ENCODE measurements at places on chromosomes 3 and 15. TPM values are rescaled to one million over a fixed set of nuclear protein-coding genes. Genes with fewer than 3 reads are reported as not detected.

DNA sequence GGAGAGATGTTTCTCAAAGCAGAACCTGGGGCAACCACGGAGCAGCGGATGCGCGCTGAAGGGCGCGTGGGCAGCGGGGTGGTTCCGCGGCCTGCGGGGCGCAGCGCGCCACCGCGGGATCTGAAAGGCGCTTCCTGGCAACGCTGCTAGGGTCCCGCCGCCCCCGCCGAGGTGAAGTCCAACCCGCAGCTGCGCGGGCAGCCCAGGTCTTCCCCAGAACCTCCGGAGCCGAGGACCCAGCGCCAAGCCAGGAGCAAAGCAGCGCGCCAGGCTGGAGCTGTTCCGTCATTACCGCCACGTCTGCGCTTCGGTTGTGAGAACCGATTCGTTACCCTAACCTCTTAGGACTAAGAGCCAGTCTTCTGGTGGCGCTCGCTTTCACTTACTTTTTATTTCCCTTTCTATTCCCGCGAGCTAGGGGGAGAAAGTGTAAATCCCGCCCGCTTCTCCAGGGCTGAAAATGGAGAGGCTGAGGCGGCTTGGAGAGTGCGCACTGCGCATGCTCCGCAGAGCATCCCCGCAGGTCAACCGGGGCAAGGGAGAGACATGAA lies 3.2 kb upstream of the GABRG3 start:
- DNase-seq: peak; percentile 88

DNA sequence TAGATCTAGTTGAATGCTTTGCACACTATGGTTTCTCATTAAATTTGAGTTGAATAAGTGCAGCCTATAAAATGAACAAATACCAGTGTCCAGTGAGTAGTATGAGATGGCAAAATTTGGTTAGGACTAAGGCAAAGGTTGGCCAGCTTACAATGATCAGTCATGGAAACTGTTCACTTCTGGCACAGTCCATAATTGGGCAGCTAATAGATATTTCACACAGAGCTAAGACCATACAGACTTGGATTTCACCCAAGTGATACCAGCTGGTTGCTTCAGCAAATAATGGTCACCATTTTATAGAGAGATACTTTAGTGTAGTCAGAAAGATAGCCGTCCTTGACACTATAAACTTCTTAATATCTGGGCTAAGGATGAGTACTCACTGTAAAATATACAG lies 15.7 kb downstream of the GAP43 start:
- no peak for DNase-seq

DNA sequence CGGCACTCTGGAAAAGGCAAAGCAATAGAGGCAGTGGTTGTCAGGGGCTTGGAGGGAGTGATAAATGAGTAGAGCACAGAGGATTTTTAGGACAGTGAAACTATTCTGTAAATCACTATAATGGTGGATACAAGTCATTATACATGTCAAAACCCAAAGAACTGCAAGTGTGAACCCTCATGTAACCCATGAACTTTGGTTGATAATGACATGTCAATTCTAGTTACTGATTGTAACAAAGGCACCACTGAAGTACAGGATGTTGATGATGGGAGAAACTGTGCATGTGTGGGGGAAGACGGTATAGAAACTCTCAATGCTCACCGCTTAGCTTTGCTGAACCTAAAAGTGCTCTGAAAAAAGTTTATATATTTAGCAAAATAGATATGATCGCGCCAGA lies 36.0 kb downstream of the BTLA start:
- DNase-seq: no peak

DNA sequence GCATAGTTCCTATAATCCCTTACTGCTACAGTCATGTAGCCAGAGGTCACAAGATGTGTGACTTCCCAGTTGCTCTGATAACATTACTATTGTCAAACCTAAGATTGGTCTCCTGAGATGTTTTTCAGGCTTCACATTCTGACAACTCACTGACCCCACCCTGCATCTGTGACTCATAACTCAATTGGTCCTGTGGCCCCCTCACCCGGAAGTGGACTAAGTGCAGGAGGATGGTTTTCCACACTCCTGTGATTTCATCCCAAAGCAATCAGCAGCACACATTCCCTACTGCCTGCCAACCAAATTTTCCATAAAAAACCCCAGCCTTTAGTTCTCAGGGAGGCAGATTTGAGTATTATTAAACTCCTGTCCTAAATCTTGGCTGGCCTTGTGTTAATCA lies 564.9 kb upstream of the ZNF385D start:
- DNase-seq: no peak

DNA sequence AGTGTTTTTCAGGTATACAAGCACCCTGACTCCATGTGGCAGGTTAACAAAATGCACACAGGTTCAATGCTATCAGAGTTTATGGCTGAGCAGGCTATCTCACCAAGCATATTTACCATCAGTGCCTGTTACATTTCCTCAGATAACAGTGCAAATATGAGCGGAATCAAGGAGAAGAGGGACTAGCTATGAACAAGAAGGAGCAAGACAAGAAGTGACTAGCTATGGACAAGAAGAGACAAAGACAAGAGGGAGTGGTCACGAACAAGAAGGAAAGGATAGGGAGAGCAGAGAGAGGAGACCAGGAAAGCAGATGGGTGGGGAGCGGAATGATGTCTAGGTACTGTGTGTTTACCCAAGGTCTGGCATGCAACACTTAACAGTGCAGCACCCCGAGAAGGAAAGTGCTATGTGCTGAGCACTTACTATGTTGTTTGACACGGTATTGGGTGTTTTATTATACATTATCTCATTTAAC lies 8.6 kb downstream of the ILDR1 start:
- no peak for DNase-seq

DNA sequence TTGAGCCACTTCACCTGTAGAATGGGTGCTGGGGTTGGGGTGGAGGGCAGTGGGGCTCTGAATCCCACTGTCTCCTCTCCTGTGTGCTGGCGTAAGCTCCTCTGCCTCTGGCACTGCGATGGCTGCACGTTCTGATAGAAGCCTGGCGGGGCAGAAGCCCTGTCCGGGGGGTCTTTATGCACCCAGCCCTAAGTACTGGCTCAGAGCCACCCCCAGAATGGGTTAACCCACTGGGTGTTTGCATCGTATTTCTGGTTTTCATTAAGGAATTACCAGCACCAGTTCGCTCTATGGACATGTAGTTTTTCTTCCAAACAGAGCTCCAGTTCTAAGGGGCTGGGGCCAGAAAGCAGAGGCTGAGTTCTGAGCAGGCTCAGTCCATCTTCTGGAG lies 37.7 kb upstream of the CDCP1 start:
- DNase-seq: no peak

GRCh38 chr15:93372208-93372864 lies 283.3 kb upstream of the RGMA start:
- no peak for DNase-seq

DNA sequence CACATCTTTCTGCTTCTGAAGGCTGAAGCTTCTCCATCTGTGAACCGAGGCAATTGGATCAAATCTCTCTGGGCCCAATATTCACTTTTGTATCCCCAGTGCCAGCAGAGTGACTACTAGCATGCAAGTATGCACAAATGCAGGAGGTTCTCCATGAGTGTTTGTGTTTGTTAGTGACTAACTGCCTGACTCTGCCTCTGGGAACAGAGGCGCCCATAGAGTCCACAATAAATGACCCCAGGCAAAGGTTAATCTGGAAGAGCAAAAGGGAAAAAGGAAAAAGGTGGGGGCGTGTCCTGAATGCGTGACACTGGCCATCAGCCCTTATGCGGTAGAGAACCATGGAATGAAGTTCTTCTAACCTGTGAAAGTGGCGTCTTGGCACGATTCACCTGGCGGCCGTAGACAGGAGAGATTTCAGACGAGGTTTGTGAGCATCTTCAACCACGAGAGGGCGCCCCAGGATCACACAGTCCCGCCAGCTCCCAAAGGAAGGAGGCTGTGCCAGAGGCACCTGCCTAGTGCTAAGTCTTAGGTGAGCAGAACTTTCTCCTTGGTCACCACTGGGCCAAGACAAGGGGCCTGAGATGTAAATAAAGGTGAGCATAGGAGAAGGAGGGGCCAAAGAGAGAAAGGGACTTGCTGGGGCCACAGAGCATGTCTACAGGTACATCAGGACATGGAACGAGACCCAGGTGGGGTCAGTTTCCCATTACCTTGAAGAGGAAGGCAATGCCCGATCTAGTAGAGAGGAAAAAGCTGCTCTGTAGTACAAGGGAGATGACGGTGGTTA lies 44.2 kb downstream of the RBPMS2 start:
- DNase-seq: peak; percentile 88

DNA sequence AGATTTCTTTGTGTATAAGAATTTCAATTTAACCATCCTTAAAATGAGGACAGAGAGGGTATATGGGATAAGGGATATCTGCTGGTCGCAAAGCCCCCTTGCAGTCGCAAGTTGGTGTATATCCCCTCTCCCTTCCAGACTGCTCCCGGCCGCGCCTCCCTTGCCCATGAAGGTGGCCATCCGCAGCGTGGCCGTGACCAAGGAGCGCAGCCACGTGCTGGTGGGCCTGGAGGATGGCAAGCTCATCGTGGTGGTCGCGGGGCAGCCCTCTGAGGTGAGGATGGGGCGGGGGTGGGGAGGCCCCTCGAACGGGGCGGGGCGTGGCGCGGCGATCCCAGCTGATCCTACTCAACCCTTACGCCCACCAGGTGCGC lies 29.4 kb downstream of the NBEAL2 start:
- no peak for DNase-seq

GRCh38 chr3:126539558-126540250 lies 15.7 kb downstream of the CHST13 start:
- no peak for DNase-seq

- no peak for DNase-seq
These were observed 153.9 kb upstream of the ARHGEF26 start for GRCh38 chr3:153967260-153967659.

Gene CCDC80
- 17.2 TPM for total RNA-seq

Gene TMEM266
- total RNA-seq: 5.4 TPM

Gene CHAC1
- 39.7 TPM for total RNA-seq

Gene CAMK1
- 5.1 TPM for total RNA-seq

Gene SCAMP5
- 23.0 TPM for total RNA-seq

Gene FAM3D
- not detected for total RNA-seq

Gene ZCWPW2
- 0.48 TPM for total RNA-seq

Gene MNS1
- total RNA-seq: 0.52 TPM

Gene DCBLD2
- 43.8 TPM for total RNA-seq

All from H7 (cell line).